ENCODE measurements at places on chromosomes 7 and 10.

DNA sequence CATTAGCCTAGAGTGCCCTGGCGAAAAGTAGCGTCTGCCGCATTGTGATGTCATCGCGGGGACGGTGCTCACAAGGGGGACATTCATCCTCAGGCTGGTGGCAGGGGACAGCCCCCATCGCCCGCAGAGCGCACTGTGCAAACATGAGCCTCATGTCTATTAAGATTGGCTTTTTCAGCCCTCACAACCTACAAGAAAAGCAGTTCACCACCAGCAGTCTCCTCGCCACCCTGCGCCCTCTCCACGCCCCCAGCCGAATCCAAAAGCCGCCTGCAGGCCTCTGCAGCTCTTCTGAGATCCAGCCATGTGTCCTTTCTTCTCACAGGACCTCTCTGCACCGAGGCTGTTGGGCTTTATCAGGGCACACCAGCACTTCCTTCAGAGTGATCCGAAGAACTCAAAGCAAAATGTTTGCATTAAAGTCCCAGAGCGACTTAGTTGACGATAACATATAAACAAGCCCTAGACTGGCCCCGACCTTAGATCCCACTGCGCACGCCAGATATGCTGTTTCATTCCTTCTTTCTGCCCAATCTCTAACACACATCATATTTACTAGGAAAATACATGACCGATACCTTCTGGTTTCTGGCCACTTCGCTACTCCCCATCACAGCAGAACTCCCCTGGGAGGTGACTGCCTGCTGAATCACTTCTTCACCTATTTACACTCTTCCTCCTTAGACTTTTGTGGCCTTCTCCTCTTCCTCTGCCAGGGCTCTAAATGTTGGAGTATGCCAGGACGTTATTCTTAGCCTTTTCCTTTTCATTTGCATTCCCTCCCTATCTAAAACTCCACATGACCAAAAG, 206.0 kb upstream of the SH2B2 start:
- DNase-seq, result no peak

DNA sequence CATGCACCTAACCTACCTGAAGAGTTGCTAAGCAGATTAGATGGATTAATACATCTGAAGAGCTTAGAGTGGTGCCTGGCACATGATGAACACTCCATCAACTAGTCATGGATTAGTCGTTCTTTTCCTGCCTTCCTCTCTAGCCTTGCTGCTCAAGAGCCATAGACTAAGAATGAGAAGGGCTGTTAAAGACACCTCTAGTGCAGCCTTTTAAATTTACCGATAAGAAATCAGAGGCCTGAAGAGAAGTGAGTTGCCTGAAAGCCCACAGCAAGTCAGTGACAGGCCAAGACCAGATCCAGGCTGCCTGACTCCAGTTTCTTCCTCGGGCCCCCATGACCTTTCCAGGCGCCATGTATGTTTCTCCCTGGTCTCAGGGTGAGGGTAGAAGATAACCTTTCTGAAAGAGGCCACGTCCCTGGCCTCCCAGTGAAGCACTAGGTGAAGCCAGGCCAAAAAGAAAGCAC, 6.5 kb downstream of the TSPAN15 start:
- no peak for DNase-seq

DNA sequence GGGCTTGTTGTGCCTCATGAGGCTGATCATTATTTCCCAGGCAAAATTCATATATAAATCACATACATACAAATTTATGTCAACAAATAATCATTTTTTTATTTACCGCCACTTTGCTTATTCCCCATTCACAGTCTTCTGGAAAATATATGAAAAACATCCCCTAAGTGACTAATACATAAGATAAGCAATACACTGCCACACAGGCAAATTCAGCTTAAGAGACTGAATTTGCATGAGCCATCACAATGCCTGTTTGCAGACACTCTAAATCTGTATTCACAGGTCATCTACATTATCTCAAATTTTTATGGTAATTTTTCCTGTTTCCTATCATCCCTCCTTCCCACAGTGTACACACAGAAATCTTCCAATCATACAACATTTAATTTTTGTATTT, 13.2 kb downstream of the OSBPL3 start:
- DNase-seq, result no peak

DNA sequence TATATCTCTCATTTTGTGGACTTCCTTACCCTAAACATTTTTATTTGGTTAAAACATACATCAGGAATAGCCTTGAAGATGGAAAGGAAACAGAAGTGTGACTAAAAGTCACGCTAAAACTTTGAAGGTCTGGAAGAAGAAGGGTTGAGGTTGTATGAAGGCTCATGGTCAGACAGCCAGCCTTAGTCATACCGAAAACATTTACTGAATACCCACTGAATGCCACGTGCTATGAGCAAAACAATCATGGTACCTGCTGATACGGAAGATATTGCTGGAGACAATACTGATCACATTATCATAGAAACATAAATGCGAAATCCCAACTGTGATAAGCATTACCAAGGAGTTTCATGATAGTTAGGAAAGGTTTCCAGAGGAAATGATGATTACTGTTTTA, 64.0 kb downstream of the PDZD8 start:
- no peak for DNase-seq

DNA sequence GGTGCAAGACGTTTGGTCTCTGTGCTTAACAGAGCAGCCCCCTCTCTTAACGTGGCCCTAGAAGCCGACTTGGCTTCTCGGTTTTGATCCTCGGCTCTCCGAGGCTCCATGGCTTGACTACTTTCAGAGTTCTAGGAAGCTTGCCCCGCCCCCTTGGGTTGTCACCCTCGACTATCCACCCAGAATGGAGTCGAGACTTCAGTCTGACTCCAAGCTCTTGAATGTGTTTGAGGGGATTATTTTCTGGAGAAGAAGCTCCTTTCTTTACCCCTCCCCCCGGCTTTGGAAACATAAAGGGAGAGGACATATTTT, 448 bp downstream of the SEC24C start:
- DNase-seq, result peak; percentile 50

- no peak for DNase-seq
These were observed 548 bp upstream of the BNIP3 start for GRCh38 chr10:131982185-131982756.

DNA sequence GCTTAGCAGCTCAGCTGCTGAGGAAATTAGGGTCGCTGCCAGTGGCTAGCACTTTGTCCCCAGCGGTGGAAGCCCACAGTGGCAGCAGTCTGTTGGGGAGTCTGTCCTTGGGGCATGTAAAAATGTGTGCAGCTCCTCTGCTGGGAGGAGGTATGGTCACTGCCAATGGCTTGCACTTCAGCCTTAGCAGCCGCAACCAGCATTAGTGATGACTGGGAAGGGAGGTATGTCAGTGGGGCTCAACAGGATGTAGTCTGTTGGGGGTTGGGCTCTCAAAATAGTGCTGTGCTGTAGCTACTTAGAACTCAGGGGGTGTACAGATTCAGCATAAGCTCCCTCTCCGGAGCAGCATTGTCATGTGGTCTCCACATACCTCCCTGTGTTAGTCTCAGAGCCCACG, 189.9 kb downstream of the ZEB1 start:
- no peak for DNase-seq
